ENCODE measurements at places on chromosomes 13 and 19.
A peak's percentile ranks its signal among the peaks of the same experiment; 100 is the strongest.

- no peak for DNase-seq
Measured at GRCh38 chr13:97976610-97977521, 23.4 kb downstream of the IPO5 start.

DNA sequence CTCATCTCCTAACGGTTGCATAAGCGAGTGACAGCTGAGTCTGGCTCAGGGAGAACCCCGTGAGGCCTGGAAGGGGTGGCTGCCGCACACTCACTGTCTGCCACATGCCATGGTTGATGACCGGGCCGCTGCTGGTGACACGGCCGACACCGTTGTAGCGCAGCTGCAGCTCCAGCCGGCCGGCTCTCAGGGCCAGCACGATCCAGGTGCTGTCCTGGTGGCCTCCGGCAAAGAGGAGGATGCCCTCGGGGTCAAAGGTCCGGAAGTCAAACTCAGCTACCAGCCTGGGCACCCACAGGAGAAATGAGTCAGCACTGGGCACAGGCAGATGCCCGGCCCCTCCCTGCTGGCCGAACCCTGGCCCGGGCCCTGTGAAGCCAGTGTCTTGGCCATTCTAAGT lies 31.7 kb downstream of the GAS6 start:
- DNase-seq: no peak

DNA sequence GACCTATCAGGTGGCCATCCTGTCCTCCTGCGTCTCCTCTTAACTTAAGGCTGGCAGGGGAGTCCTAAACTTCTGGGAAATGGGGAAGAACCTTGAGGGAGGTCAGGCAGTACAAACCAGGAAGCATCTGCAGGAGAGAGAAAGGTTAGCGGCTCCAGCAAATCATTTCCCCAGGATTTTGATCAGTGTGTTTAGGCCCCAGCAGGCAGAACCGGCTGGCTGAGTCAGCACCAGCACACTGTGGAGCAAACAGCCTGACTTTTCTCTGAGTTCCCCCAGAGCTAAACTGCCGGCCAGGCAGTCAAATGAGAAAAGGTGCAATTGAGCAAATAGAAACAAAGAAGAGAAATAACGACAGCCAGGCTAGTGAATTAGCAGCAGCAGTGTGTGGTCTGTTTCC lies 46.7 kb upstream of the MEDAG start:
- no peak for DNase-seq

DNA sequence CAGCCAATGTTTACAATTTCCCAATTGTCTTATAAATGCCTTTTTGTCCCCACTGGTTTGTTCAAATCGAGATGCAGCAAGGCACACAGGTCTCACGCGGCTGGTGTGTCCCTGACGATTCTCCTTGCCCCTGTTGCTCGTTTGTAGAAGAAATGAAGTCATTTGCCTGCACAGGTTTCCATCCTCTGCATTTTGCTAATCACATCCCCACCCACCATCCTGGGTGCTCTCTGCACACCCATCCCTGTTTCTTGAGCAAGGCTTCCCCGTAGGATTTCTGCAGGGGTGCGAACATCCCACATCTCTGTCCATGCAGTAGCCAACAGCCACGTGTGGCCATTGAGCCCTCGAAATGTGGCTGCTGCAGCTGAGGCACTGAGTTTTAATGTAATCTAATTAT lies 59.8 kb upstream of the SOX1 start:
- no peak for DNase-seq

- DNase-seq: no peak
Measured at GRCh38 chr19:15810335-15810734, 5.1 kb downstream of the OR10H1 start.

GRCh38 chr19:38145623-38146022 lies 78.4 kb downstream of the DPF1 start:
- no peak for DNase-seq

DNA sequence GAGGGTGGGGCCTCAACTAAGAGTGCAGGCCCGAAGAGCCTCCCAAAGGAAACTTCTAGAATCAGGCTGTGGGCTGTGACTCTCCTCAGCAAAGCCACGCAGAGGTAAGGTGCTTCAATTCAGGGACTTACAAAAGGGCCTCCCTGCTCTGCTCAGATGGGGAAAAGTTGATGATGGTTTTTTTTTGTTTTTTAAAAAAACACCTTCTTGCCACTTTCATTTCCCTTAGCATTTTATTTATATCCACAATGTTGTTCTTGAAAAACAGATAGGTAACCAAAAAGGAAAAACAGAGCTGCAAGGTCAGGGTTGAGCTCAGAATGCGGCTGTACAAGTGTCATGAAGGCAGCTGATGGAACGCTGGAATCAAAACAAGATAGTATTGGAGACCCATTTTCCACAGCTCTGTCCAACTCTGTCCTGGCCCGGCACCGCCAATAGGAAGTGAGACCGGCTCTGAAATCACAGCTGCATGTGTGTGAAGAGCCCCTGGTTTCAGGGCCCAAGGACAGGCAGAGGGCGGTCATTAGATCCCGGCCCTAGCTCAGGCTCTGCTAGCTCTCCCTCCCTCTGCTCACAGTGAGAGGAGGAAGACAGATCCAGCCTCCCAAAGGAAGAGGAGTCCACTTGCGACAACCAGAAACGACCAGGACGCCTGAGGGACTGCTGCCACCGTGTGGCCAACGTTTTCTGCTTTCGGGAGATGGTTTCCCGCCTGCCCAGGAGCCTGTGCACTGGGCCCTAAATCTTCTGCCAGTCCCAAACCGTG lies 58.3 kb downstream of the KLF2 start:
- DNase-seq: peak; percentile 49
